ENCODE measurements at places on chromosomes 5 and 9.

- no peak for DNase-seq
These were observed 175.3 kb upstream of the TBC1D2 start for GRCh38 chr9:98430535-98431292.

DNA sequence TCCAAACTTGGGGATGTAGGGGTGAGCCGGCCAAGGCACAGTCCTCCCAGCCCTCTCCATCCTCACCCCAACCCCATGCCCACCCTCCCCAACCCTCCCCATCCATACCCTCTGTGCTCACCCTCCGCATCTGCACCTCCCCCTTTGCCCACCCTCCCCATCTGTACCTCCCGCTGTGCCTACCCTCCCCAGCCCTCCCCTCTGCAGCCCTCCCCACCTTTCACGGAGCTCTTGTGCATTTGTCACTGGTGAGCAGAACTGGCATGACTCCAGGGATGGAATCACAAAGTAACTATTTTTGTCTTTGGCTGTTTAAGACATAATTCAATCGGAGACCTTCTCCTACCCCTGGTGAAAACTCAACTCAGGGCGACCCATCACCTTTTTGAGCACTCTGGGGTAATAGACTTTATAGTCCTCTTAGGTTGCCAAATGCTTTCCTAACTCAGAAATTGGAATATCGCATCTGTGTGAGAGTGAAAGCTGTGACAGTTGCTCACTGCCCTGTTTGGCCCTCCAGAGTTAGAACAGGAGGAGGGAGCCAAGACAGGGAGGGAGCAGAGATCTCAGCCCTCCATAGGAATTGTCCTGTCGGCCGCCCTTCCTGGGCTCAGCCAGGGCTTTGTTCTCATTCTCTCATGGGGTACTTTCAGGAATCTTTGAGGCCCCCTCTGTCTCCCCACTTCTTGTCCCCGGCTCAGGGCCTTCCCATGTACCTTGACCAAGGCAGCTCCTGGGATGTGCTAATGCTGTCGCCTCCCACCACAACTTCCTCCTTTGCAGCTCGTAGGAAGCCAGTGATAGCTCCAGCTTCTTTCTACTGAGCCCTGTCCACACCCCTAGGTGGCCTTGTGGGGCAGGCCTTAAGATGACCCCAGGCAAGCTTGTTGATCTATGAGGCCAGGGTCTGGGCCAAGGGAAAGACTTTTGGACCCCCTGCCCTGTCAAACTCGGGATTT is 36.2 kb downstream of the OTULIN start:
- DNase-seq, result no peak

- DNase-seq, result no peak
These were observed 48.6 kb downstream of the SEMA4D start for GRCh38 chr9:89449261-89449671.

GRCh38 chr9:83570359-83570758 is 32.2 kb upstream of the FRMD3 start:
- DNase-seq, result no peak

- no peak for DNase-seq
These were observed 344.9 kb upstream of the PAPPA start for GRCh38 chr9:115808695-115809094.

DNA sequence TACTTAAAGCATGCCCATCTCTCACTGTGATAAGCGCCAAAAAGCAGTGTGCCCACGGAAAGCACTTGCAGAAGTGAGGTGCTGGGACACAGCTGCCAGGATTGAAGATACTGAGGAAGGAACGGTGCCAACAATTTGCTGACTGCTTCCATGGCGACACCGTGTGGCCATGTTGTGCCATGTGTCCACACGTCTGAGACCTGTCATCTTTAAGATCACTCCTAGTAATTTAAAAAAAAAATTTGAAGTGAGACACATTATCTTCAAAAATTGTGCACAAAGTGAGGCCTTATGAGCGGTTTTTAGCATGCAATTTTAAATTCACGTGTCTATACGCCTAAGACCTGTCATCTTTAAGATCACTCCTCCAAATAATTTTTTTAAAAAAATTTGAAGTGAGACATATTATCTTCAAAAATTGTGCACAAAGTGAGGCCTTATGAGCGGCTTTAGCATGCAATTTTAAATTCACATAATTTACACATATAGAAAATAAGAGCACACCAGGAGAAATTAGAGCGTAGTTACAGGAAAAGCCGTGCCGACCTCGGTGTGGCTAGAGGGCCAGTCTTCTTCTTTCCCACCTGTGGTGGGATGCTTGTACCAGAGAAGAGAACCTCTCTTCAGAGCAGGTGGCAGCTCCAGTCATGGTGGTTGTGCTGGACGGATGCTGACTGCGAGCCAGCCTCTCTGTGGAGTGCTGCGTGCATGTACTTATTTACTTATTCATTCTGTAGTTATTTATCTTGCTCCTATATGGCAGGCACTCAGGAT is 21.4 kb upstream of the FLT4 start:
- DNase-seq, result peak; percentile 67

DNA sequence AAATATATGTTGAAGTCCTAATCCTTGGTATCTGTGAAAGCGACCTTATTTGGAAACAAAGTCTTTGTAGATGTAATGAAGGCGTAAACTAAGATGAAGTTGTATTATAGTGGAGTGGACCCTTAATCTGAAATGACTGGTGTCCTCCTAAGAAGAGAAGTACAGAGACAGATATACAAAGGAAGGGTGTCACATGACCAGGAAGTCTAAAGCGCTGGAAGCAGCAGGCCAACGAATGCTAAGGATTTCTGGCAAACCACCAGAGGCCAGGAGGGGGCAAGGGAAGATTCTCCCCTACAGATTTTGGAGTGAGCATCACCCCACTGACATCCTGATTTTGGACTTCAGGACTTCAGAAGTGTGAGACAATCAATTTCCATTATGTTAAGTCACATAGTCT is 162.4 kb downstream of the SLC12A2 start:
- DNase-seq, result no peak

- DNase-seq, result no peak
These were observed 1392.3 kb upstream of the CDH9 start for GRCh38 chr5:28430565-28431178.

DNA sequence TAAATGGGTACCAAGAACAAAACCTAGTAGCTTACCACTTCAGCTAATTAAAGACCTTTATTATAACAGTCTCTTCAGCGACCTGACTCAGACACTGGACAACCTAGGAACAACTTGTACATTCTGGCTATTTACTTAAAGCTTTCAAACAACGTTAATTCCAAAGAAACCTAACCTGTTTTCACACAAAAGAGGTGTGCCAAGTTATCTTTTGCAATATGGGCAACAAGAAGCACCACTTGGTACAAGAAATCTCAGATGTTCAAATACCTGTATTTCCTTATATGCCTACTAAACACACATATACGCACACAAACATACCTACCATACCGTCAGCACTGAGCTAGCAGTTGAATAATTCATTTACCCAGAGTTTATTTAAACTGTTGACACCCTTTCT is 23.0 kb downstream of the RNF145 start:
- no peak for DNase-seq

DNA sequence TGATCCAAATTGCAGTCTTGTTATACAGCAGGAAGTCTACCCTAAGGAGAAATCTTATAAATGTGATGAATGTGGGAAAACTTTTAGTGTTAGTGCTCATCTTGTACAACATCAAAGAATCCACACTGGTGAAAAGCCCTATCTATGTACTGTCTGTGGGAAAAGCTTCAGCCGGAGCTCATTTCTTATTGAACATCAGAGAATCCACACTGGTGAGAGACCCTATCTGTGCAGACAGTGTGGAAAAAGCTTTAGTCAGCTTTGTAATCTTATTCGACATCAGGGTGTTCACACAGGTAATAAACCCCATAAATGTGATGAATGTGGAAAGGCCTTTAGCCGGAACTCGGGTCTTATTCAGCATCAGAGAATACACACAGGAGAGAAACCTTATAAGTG is 10.4 kb downstream of the ZNF189 start:
- DNase-seq, result no peak

GRCh38 chr9:89555451-89556375 is 49.1 kb upstream of the GADD45G start:
- no peak for DNase-seq

- peak; percentile 70 for DNase-seq
These were observed 58.1 kb downstream of the RFX3 start for GRCh38 chr9:3467593-3468219.

DNA sequence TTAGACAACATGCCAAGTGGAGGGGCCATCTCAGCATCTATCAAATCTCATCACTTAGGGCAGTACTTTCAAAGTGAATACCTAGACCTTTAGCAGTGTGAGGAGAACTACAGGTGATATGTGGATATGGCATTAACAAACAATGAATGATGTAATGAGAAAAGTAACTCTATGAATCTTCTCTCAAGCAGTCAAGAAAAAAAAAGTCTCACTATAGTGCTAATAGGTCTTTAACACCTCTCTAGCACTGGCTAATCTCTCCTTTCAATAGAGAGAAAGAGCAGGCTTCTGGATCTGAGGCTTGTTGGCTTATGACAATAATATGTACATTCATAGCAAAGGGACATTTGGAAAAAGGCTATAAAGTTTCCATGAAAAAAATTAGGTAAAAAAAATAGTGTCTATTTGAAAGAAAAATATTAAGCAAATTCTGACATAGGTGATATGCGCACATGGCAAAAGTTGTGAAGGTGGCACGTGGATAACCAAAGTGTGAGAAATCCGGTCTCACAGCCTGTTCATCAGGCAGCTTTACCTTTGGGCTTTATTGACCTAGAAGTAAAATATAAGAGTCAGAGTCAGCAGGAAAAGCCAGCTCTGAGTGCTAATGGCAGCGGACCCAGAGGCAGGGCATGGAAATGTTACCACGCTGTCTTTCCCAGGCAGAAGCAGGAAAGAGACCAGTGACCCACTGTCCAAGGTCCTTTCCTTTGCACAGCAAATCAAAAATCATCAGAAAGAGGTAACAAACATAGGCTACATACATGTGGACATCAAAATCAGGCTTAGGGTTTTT is 203.4 kb downstream of the EFNA5 start:
- DNase-seq, result no peak

DNA sequence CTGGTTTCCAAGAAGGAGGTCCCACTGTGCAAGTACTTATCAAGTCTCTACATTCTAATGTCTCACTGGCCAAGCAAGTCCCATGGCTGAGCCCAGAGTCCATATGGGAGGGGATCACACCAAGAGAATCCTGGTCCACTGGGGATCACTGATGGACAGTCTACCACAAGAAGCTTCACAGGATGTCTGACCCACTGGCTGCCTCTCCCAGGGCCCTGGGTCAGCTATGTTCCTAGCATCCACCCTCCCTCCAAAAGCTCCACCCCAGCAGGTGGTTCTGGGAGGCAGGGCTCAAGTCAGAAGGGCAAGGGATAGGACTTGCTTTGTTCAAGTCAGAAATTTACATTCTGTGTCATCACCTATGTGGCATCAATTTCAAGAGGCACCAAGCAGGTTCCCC is 508.5 kb downstream of the BNC2 start:
- DNase-seq, result no peak

GRCh38 chr5:176542135-176542595 is 5.0 kb upstream of the RNF44 start:
- peak; percentile 81 for DNase-seq

DNA sequence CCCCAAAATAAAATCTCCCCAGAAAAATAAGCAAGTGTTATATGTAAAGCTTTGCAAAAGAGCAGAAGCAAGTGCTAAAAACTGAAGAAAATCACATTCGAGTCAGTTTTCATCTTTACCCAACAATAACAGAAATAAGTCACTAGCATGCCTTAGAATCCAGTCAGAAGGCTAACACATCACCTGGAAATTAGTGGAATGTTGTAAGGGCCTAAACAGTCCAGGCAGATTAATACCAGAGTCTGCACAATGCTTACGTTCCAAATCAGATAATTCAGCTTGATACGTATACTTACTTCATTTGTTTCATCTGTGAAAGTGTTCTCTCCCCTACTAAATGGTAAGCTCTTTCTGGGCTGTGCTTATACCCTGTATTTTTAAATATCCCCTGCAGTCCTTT is 42.7 kb downstream of the SUSD1 start:
- DNase-seq, result no peak

GRCh38 chr9:93197670-93198069 is 13.7 kb downstream of the WNK2 start:
- DNase-seq, result no peak

GRCh38 chr5:33650911-33651310 is 210.1 kb downstream of the TARS1 start:
- no peak for DNase-seq

DNA sequence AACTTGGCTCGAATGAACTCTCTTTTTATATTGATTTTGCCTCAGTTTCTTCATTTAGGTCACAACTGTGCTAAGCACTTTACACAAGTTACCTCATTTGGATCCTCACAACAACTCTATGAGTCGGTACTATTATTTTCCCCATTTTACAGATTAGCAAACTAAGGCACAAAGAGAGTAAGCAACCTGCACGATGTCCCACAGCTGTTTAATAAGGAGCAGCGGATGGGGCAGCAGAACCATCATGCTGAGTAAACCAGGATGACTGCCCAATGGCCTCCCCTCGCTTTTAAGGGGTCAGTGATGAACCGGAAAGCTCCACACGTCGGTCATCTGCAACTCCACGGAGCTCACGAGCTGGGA is 607 bp downstream of the PRELID2 start:
- no peak for DNase-seq

DNA sequence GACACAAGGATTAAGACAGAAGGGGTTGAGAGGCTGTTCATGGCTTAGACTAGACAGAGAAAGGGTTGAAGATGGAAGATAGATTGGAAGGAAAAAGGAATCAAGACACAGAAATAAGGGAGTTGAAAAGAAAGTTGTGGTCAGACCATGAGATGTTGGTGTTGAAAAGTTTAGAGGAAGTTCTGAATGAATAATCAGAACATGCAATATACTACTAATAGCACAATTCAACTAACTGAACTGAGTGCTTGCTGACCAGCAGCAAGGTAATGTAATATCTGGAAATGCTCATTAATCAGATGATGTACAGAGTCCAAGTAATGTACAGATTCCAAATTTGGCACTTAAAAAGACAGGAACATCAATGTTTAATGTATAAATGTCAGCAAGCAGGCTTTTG is 10.6 kb upstream of the NNT start:
- DNase-seq, result no peak

- DNase-seq, result no peak
These were observed 39.2 kb downstream of the GRAMD2B start for GRCh38 chr5:126462239-126463014.

DNA sequence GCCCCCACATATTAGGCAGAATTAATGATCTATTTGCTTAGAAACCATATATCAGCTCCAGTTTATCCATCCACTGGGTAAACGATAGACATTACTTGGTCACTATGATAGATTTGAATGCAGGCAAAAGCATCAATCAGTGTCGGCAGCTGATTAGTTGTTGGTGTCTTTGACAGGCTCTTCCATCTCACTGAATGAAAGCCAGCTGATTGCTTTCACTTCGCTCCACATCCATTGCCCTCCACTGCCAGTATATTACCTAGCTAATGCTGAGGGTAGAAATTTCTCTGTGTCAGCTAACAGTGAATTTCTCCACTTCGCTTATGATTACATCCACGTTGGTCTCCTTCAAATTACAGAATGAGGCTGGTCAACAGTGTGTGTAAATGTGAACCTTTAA is 821.3 kb upstream of the TYRP1 start:
- DNase-seq, result no peak

Measured in activated CD4-positive, alpha-beta T cell treated with anti-CD3 and anti-CD28 coated beads, Interleukin-10, Interleukin-2, amounts not matched to agents 100 ng/mL and 50 ng/mL, durations not matched to agents 16 hours and 8 hours (primary cell).